ENCODE measurements at places on chromosomes 5 and 9.

GRCh38 chr9:79868567-79869189, 296.9 kb downstream of the TLE4 start:
- H3K27me3 ChIP-seq, result no peaks in the 10 kb centered on the region
- no peak for DNase-seq
- H3K4me1 ChIP-seq, result no peaks in the 10 kb centered on the region
- H3K36me3 ChIP-seq, result no peaks in the 10 kb centered on the region
- H3K4me3 ChIP-seq, result no peak overlapping the region

GRCh38 chr5:158553962-158554336, 545.8 kb downstream of the EBF1 start:
- H3K27ac ChIP-seq, result no peak overlapping the region
- no peaks in the 10 kb centered on the region for H3K36me3 ChIP-seq
- DNase-seq, result no peak
- no peaks in the 10 kb centered on the region for H3K4me1 ChIP-seq
- H3K4me3 ChIP-seq, result no peak overlapping the region

DNA sequence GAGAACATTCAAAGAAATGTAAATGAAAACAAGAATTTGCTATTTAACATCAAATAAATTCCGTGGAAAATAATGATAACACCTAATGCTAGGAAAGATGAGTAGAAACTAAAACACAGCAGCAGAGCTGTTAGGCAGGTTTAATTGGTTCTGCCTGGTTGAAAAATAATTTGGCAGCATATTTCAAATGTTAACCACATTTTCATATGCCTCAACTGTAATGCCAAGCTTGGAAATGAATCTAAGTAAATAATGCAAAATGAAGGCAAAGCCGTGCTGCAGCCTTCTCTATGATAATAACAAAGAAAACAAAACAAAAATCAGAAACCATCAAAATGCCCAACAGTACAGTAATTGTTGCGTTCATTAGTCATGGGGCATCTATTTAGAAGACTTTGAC, 79.9 kb upstream of the MSX2 start:
- no peak overlapping the region for H3K27ac ChIP-seq
- no peaks in the 10 kb centered on the region for H3K36me3 ChIP-seq
- no peaks in the 10 kb centered on the region for H3K4me1 ChIP-seq
- DNase-seq, result no peak

DNA sequence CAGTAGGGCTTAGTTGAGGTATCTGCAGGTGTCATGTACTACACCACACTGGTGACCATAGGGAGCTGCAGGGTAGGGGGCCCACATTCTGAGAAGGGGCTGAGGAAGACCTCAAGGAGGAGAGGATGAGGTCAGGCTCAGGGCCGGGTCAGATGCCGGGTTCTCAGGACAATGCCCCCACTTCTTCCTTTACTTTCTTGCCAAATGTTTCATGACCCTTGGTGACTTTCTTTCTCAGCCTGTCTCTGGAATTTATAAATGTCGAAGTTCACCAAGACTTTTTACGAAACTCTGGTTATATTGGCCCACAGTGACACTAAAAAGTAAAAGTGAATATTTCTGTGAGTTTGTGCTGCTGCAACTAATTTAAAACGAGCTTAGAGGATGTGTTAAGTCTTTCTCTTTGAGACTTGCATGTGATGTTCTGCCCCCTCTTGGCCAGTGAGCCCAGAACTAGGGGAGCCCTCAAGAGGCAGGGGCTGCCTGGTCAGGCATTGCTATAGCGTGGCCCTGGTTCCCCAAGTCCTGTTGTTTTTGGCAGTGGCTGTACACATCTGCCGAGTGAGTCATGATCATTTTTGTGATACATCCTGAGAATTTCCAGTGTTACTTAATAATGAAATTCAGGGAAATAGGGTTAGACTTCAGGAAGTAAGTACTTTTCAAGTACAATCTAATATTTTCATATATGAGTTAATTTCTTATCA, 11.2 kb downstream of the ACO1 start:
- H3K36me3 ChIP-seq, result no peaks in the 10 kb centered on the region
- no peaks in the 10 kb centered on the region for H3K4me1 ChIP-seq
- no peaks in the 10 kb centered on the region for H3K27me3 ChIP-seq
- no peak overlapping the region for H3K4me3 ChIP-seq

All from activated CD4-positive, alpha-beta memory T cell treated with anti-CD3 and anti-CD28 coated beads, Interleukin-2, amount 10 ng/mL, durations not matched to agents 7 days and 5 days (primary cell).